ENCODE measurements at places on chromosomes 12 and 14.
A peak's percentile ranks its signal among the peaks of the same experiment; 100 is the strongest.

GRCh38 chr12:26298785-26299621, 103.6 kb downstream of the SSPN start:
- DNase-seq, result peak; percentile 77

GRCh38 chr14:99210333-99210732, 61.7 kb downstream of the BCL11B start:
- no peak for DNase-seq

GRCh38 chr12:109963743-109964429, 32.3 kb downstream of the GIT2 start:
- DNase-seq, result no peak

GRCh38 chr14:74904635-74905503, 18.2 kb downstream of the RPS6KL1 start:
- no peak for DNase-seq

All from urothelium cell line (cell line).